ENCODE measurements at places on chromosomes 3 and 15. TPM values are rescaled to one million over a fixed set of nuclear protein-coding genes. Genes with fewer than 3 reads are reported as not detected.
A peak's percentile ranks its signal among the peaks of the same experiment; 100 is the strongest.

Gene MCTP2
- total RNA-seq: 93.2 TPM

Gene CLDN18
- not detected for total RNA-seq

Gene GP5
- total RNA-seq: 0.31 TPM

Gene PARP14
- 68.6 TPM for total RNA-seq

Gene BCL6
- 42.1 TPM for total RNA-seq

Gene ACTRT3
- total RNA-seq: 1.3 TPM

Gene AMOTL2
- total RNA-seq: not detected

Gene SLC6A20
- not detected for total RNA-seq

DNA sequence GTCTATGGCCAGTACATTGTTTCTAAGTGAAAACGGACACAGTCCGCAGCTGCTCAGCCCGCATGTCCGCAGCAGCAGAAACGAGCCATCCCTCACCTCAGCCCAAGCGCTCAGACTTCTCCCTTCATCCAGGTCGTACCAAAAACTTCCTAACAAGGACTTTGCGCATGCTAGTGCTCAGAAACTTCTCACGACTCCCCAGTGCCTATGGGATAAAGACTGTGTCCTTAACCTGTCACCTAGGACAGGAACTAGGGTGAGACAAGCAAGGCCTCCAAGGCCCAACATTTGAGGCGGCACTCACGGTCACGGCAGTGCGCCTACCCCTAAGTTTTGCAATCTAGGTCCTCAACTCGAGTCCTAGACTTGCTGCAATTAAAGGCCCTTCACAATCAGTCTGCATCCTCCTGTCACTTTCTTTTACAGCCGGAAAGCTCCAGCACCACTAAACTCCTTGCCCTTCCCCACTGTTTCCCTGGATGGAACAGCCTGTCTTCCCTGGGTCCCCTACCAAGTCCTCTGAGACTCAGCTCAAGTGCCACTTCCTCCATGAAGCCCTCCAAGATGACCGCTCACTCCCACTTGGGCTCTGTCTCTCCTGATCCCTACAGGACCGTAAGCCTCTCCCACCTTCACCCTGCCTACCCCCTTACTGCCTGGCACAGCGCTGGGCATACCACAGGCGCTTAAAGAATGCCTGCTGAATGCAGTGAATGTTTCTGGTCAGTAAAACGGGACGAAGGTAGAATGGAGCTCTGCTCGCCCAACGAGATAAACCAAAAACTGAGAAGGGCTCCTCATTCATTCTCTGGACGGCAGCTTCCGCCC lies 1.2 kb downstream of the CLN6 start:
- peaks cover 43% of the 10 kb centered on the region for H3K4me1 ChIP-seq
- no peaks in the 10 kb centered on the region for H3K27me3 ChIP-seq
- no peak for DNase-seq
- peaks cover 15% of the 10 kb centered on the region for H3K36me3 ChIP-seq
- peak overlapping the region; percentile 87 for H3K4me3 ChIP-seq

- H3K4me3 ChIP-seq: no peak overlapping the region
- H3K36me3 ChIP-seq: no peaks in the 10 kb centered on the region
- peaks cover 4% of the 10 kb centered on the region for H3K27me3 ChIP-seq
- no peak overlapping the region for H3K27ac ChIP-seq
- no peak for DNase-seq
Measured at GRCh38 chr3:45333549-45333948, 54.8 kb upstream of the LARS2 start.

DNA sequence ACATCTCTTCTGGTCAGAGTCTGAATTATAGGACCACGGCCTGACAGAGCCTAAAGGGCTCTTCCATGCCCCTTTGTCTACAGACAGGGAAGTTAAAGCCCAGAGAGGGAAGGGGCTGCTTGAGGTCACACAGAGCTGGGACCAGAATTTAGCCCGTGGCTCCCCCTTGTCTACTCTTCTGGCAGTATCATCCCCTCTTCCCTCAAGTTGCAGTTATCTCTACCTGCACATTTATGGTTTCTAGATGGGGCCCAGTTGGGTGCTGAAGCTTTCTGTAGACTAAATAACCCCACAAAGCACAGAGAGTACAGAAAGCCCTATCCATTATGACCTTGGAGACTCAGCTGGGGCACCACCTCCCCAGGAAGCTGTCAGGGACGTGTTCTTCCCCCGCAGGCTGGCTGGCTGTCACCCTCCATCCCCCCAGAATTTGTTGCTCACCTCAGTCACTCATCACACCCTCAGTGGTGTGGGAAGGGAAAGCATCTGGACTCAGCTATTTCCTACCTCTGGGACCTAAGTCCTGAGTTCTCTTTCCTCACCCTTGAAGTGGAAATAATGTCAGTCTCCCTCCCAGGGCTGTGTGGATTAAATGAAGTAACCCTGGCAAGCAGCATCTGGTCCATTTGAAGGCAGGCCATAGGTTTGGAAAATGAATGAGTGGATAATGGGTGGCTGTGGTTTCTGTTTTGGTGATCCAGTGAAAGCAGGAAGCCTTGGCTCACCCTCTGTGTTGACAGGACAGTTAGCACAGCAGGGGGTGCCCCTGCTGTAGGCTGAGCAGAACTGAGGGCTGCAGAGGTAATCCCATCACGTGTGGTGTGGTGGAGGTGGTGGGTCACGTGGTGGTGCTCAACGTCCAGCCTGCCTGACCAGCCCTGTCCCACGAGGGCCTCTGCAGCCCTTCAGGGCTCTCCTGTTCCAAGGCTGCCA lies 16.3 kb downstream of the ACOX2 start:
- DNase-seq: no peak
- no peaks in the 10 kb centered on the region for H3K4me1 ChIP-seq
- H3K27me3 ChIP-seq: peaks cover 2% of the 10 kb centered on the region
- H3K27ac ChIP-seq: no peak overlapping the region
- H3K4me3 ChIP-seq: no peak overlapping the region

DNA sequence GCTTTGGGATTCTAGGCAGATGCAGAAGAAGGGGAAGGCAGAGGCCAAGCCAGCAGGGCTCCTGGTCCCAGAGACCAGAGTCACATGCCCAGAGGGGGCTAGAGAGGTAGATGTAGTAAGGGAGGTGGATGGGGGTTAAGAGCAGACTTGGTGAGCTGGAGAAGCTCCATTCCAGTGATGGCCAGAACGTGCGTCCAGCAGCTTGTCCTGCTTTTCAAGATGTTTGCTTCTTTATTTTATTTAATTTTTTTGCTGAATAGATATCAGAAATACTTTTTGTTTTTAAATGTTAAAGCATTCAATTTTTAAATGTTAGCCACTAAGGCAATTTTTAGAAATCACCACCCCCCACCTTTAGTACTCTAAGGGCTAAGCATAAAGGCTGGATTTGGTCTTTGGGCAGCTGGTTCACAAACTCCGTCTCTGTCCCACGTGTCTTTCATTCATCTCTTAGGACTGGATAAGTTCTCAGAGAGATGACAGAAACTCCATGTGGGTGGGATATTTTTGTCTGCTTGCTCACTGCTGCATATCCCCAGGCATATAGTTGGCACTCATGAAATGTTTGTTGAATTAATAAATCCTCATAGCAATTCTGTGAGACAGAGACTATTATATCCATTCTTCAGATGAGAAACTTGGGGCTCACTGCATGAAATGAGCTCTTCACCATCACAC lies 6.7 kb downstream of the COLQ start:
- no peak for DNase-seq
- no peaks in the 10 kb centered on the region for H3K36me3 ChIP-seq
- no peak overlapping the region for H3K27ac ChIP-seq
- peaks cover 14% of the 10 kb centered on the region for H3K4me1 ChIP-seq
- no peak overlapping the region for H3K4me3 ChIP-seq
- peaks cover 12% of the 10 kb centered on the region for H3K27me3 ChIP-seq

- peaks cover 22% of the 10 kb centered on the region for H3K4me1 ChIP-seq
- no peak overlapping the region for H3K4me3 ChIP-seq
- no peaks in the 10 kb centered on the region for H3K36me3 ChIP-seq
- H3K27ac ChIP-seq: no peak overlapping the region
- DNase-seq: no peak
- peaks cover 4% of the 10 kb centered on the region for H3K27me3 ChIP-seq
Measured at GRCh38 chr3:124760601-124761000, 30.3 kb downstream of the UMPS start.

DNA sequence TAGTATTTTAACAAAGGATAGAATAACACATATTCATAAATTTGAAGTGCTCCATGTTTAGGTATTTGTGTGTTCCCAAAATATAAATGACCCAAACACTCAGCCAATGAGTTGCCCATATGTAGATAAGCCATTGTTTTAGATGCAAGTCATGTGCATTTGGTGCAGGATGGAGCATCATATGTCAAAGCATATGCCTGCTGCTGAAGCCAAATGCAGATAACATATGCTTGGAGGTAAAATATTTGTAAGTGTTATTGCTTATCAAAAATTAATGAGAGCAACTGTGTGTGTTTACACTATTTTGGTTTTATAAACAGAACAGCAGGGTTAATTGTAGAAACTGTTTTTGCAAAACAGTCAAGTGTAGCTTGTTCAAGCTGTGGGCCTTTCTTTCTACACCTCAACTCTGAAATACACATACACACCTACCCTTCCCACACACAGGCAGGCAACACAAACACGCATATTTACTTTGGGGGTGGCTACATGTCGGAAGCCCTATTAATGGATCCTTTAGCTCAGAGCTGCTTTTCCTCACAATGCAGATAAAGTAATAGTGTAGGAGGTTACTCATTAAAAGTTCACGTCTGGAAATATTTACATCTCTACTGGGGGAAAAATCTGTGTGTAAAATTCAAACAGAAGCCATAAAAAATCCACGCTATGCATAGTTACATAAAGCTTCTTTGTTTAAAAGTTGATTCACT lies 521.4 kb downstream of the ZNF385D start:
- no peaks in the 10 kb centered on the region for H3K36me3 ChIP-seq
- no peak overlapping the region for H3K27ac ChIP-seq
- no peaks in the 10 kb centered on the region for H3K4me1 ChIP-seq
- DNase-seq: no peak
- H3K27me3 ChIP-seq: no peaks in the 10 kb centered on the region

DNA sequence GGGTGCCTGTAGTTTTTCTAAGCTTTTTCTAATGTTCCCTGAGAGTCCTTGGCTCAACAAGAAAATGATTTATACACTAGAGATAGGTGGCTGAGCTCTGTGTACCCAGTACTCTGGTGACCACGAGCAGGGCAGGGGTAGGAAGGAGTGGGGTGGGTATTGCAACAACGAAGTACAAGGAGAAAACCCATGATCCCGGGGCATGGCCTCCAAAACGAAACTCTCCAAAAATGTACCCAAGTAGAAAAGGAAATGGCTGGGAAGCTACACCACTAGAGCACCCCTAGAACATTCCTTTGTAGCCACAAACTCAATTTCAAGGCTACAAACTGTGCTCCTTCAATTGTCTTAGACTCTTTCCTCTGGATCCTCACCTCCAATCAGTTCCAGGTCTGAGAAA lies 138.9 kb downstream of the DUT start:
- no peak overlapping the region for H3K4me3 ChIP-seq
- H3K36me3 ChIP-seq: no peaks in the 10 kb centered on the region
- no peaks in the 10 kb centered on the region for H3K27me3 ChIP-seq
- no peak for DNase-seq
- H3K27ac ChIP-seq: no peak overlapping the region

GRCh38 chr3:195796795-195797194 lies 14.9 kb downstream of the MUC4 start:
- peaks cover 5% of the 10 kb centered on the region for H3K36me3 ChIP-seq
- no peak overlapping the region for H3K27ac ChIP-seq
- H3K27me3 ChIP-seq: peaks cover 11% of the 10 kb centered on the region
- peaks cover 20% of the 10 kb centered on the region for H3K4me1 ChIP-seq

GRCh38 chr3:172217877-172218276 lies 178.5 kb downstream of the FNDC3B start:
- no peak overlapping the region for H3K4me3 ChIP-seq
- H3K4me1 ChIP-seq: peaks cover 20% of the 10 kb centered on the region
- H3K27me3 ChIP-seq: no peaks in the 10 kb centered on the region
- DNase-seq: no peak

GRCh38 chr3:25648107-25648535 lies 16.6 kb downstream of the TOP2B start:
- H3K36me3 ChIP-seq: peaks cover 29% of the 10 kb centered on the region
- H3K4me3 ChIP-seq: no peak overlapping the region
- peak overlapping the region; percentile 14 for H3K27ac ChIP-seq
- H3K4me1 ChIP-seq: peaks cover 22% of the 10 kb centered on the region

DNA sequence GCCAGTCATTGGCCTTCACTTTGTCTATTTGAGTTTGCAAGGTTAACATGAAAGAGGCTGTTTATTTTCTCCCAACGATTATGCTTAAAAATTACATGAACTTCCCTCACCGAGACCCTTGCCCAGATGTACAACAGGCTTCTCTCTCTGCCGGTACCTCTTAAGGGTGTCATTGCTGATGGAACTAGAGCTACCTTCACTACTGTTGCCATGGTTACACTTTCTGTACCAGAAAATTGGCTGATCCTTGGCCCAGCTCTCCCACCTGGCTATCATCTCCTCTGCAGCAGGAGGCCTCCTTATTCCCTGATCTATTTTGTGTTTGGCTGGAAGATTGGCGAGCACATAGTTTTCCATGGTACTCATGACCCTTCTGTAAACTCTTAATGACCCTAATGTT lies 24.0 kb upstream of the LIPC start:
- peaks cover 28% of the 10 kb centered on the region for H3K4me1 ChIP-seq
- no peak overlapping the region for H3K27ac ChIP-seq
- no peak overlapping the region for H3K4me3 ChIP-seq

DNA sequence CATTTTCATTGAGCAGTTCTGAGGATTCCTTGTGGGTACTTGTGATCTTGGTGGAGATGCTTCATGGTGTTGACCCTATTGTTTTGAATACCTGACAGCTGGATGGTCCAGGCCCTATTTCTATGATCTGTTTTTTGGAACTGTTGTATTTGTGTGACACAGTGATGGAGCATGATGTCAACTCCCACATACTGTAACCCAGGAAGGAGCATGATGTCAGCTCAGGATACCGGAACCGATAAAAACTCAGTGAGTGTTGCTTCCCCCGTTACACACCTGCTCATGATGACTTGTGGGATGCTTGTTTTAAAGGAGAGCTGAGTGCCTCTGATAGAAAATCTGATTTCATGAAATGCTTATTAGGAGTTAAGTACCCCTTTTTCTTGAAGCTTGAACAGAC lies 45.1 kb downstream of the ZBTB38 start:
- no peak for DNase-seq
- H3K27me3 ChIP-seq: no peaks in the 10 kb centered on the region
- H3K27ac ChIP-seq: peak overlapping the region; percentile 98
- H3K4me3 ChIP-seq: peak overlapping the region; percentile 85
- H3K4me1 ChIP-seq: peaks cover 61% of the 10 kb centered on the region

DNA sequence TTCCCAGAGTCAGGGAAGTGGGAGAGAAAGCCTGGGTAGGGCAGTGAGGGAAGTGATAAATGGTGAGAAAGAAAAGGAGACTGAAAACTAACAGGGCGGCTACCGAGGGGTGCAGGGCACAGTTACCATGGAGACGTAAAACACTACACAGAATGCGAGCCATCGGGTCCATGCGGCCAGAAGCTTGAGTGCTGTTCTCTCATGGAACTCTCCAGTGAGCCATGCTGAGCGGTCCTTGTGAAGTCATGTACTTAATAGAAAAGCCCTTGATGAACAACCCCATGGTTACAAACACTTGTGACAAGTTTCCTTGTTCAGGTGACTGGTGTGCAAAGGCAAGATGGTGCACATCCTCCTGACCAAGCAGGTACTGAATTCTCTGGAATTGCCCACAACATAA lies 3.7 kb upstream of the PLA2G4F start:
- peaks cover 35% of the 10 kb centered on the region for H3K36me3 ChIP-seq
- DNase-seq: no peak
- no peak overlapping the region for H3K4me3 ChIP-seq
- no peaks in the 10 kb centered on the region for H3K27me3 ChIP-seq
- no peaks in the 10 kb centered on the region for H3K4me1 ChIP-seq
